ENCODE measurements at places on chromosomes 4 and X.

DNA sequence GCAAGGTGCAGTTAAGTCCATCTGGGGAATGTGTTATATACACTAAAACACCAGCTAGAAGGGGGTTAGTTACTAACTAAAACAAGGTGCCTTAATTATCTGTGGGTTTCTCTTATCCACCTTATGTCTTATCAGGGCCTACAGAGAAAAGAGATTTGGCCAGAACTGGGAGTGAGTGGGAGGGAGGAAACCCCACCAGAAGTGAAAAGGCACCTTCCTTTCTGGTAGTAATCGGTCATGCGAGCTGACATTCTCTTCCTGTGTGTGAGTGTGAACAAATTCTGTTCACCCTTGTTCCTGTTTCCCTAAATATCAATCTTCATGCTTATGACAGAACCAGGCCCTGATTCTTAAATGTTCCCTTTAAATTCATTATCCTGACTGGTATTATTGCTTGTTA, 43.5 kb downstream of the SRPX2 start:
- DNase-seq = no peak

GRCh38 chrX:19742826-19743225, 144.6 kb downstream of the SH3KBP1 start:
- DNase-seq = no peak

DNA sequence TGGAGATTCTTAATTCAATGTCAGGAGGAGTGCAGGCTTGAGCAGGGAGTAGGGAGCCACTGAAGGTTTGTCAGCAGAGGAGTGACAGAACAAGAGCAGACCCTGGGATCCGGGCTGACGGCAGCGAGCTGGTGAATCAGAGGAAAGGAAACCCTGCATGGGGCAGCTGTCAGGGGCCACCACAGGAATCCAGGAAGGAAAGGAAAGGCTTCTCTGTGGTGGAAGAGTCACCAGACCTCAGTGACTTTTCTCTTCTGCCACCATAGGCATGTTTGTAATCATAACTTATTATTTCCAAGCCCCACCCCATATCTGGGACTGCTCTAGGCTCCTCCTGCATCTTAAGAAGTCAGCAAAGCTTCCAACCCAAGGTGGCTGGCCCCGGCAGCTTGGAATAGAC, 150.9 kb downstream of the BCOR start:
- DNase-seq = no peak

GRCh38 chr4:114087596-114088230, 108.3 kb upstream of the ARSJ start:
- no peak for DNase-seq

DNA sequence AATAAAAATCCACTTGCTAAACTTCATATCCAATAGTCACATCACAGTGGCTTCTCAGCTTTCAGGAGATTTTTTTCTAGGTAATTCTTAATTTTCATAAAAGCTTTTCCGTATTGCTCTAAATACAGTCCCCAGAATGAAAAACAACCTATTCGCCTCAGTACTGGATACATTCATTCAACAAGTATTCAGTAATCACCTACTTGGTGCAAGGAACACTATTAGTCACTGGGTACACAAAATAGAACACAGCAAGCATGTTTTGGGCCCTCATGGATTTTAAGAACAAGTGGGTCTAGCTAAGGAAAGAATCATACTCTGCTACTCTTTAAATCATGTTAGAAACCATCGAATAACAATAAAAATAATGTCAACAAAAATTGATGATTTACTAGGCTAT, 2.8 kb upstream of the BEX3 start:
- no peak for DNase-seq

Measured in NCI-H187 (cell line).